Cortex of kidney (tissue), 1 donor: ENCODE measurements at places on chromosomes 5 and 9.

- DNase-seq: no peak
Observed at GRCh38 chr5:90601468-90601867, 42.9 kb downstream of the ADGRV1 start.

GRCh38 chr9:6833518-6834192 lies 75.9 kb downstream of the KDM4C start:
- DNase-seq: no peak

DNA sequence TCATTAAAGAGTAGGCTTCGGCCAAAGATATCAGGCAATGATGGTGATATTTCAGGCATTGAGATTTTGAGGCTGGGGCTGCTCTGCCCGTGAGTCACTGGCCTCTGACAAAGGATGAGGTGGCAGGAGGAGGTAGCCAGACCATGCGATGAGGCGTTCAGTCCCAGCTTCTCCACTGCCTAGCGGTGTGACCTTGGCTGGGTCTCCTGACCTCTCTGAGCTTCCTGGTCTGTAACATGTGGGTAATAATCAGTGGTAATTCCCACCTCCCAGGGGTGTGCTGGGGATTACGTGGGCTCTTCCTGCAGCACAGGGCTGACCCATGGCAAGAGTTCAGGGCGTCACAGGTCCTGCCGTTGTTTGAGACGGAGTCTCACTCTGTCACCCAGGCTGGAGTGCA lies 73.2 kb upstream of the RAPGEF1 start:
- DNase-seq: no peak

GRCh38 chr9:124345063-124345462 lies 70.2 kb downstream of the PSMB7 start:
- no peak for DNase-seq

DNA sequence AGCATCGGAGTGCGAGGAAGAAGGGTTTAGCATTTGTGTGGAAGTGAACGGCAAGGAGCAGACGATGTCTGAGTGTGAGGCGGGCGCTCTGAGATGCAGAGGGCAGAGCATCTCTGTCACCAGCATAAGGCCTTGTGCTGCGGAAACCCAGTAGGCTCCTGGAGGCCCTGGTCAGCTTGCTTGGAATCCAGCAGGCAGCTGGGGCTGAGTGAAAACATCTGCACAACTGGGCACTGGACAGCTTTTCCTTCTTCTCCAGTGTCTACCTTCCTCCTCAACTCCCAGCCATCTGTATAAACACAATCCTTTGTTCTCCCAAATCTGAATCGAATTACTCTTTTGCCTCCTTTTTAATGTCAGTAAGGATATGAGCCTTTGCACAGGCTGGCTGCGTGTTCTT lies 72.1 kb downstream of the C7 start:
- DNase-seq: no peak

DNA sequence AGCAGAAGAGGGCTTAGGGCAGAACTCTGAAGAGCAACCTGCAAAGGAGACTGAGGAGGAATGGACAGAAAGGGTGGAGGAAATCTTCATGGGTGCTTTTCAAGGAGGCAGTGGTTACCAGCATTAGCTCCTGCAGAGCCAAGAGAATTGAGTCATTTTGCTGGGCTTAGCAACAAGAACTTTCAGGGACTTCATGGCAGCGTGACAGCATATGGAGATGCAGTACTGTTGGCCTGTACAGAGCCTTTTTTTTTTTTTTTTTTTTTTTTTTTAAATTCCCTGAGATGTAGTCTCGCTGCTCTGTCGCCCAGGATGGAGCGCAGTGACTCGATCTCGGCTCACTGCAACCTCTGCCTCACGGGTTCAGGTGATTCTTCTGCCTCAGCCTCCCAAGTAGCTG lies 296.0 kb upstream of the DMRT1 start:
- DNase-seq: no peak

- DNase-seq: no peak
Observed at GRCh38 chr5:88675708-88676636, 207.0 kb downstream of the MEF2C start.

DNA sequence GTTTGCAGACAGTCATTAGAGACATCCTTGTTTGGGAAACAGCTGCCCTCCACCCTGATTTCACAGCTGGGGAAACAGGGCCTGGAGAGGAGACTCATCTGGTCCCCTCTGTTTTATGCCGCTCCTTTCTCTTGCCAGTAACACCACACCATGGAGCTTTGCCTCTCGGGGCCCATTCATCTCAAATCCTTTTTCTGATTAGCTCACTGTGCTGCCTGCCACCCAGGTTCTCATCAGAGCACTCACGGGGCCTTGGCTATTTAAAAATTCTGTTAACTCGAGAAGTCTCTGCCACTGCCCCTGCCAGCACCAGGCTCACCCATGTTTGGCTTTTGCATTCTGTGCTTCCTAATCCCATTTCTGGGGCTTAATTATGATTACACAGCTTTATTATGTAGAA lies 36.8 kb upstream of the C5orf58 start:
- no peak for DNase-seq

DNA sequence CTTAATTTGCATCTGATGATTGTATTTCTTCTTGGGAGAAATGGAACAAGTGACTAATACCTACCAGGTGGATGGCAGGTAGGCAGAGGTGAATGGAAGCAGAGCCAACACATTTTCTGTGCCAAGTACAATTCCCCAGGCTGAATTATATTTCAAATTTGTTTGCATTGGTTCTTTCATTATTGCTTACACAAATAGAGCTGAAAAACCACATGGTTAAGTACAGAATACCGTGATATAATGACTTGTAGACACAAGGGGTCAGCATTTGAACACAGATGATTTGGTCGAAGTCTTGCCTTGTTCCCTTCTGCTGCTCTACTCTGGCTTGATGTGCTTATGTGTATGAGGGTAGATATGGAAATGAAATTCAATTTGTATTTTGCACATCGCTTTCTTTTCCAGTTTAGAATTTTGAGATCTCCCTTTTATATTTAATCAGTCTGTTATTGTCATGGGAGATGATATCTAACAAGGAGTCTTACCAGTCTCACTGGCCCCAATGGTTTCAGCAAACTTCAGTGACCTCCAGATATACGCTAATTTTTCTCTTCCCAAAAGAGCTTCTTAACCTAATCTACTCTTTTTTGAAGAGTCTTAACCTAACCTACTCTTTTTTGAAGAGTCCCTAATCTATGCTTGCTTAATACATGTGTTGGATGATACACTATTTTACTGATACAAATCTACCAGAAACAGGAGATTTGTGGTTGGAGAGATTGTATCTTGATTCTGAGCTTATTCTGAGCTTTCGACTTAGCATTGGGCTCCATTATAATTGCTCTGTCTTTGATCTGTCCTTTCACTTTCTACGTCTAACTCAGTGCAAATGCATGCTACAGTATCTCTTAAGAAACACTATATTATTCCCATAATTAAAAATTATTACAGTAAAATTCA lies 88.1 kb downstream of the PCSK1 start:
- no peak for DNase-seq

DNA sequence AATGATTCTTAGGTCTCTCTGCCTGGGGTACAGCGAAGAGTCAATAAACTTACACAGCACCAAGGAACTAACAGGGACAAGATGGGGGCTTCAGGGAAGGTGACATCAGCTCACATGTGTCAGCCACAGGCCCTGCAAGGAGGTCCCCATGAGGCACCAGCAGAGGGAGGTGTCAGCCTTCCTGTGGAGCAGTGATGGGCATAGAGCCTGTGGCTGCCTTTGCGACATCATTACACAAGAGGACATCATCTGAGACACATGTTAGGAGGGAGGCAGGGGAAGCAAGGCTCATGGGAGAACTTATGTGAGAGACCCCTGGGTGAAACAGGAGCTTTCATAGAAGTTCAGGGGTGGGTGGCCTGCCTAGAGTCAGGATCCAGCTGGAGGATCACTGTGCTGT lies 389.6 kb downstream of the SEMA5A start:
- DNase-seq: no peak

DNA sequence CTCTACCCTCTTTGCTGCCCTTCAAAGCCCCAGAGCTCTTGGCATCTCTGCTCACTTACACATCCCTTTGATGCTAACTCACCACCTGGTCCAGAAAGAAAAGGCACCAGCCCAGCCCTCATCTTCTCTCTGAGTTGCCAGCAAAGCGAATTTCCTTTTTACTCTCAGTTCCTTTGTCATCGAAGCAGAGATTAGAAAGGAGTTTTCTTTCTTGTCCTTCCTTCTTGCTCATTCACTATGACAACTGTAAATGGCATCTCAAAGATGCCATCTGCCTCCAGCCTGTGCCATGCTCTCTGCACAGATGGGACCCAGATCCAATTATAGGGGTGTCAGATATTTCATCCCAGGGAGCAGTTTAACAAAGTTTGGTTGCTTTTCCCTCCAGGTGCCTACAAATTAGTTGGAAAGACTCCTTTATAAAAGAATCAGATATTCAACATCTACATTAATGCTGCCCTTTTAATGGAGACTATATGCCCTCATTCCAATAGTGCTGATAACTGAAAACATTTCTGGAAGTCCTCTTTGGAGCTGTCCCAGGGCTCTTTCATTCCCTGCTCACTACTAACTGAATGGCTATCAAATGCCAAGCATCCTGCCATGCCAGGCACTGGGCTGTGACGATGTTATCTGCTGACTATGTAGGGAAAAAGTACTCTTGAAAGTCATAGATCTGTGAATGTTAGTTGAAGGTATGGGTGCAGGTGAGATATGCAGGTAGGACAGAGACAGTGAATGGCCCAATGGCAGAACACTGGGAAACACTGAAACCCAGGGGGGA lies 58.9 kb downstream of the SUSD1 start:
- no peak for DNase-seq

DNA sequence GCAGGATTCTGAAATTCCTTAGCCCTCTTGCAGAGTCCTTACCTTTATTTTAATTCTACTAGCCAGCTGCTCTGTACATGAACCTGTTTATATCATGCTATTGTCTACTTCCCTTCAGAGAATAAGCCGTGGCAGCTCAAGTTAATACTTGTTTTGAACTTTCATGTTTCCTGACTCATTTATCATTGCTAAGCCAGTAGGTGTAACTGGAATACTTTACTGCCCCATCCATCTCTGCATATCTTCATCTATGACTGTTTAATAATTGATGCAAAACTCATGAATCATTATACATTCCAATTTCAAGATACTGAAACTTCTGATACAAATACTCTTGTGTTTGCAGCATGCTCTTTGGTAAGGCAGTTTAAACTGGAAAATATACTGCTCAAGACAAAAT lies 174.7 kb downstream of the PPP2R2B start:
- no peak for DNase-seq

DNA sequence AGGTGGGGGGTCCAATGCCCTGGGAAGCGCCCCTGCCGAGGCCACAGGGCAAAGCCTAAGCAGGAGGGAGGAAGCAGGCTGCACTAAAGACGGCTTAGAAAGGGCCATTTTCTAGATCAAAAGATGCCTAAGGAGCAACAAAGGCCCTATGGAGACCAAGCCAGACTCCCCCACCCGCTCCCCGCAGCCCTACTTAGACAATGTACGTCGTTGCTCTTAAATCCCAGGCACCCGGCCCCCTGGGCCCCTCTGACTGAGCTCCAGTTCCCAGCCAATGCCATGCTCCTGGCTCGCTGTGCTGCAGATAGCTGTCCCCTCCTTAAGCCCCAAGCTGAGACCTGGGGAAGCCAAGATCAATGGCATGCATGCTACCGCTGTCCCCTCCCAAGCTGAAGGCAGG lies 10.3 kb downstream of the IPPK start:
- no peak for DNase-seq

DNA sequence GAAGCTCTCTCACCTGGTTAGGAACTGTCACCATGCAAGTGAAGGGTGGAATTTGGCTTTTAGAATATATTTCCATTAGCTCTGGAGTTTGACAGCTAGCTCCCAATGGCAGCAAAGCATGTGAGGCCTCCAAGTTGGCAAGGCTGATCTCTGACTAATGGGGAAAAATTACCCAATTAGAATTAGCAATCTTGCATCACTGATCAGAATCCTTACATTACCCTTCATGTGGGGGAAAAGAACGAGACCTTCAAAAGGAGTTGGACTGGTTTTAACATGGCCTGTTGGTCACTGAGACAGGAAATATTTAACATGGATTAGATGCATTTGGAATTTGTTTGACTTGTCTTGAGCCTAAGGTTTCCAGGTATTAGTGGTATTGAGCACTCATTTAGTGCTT lies 192.3 kb upstream of the GDNF start:
- DNase-seq: no peak

DNA sequence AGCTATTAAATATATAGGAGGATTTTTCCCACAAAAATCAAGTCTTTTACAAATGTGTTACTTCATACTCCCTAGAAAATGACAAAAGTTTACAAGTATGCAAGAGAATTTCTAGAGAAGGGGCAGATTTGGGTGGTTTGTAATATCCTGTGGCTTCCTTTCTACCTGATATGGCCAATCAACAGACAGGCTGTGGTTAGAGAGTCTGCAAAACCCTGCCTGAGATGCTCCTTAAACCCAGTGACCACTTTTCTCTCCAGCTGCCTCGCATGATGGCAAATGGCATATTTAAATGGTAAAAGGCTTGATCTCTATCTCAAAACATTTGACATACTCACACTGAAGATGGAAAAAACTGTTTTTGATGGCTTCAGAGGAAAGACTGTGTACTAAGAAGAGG lies 550.1 kb upstream of the ZNF462 start:
- DNase-seq: no peak

DNA sequence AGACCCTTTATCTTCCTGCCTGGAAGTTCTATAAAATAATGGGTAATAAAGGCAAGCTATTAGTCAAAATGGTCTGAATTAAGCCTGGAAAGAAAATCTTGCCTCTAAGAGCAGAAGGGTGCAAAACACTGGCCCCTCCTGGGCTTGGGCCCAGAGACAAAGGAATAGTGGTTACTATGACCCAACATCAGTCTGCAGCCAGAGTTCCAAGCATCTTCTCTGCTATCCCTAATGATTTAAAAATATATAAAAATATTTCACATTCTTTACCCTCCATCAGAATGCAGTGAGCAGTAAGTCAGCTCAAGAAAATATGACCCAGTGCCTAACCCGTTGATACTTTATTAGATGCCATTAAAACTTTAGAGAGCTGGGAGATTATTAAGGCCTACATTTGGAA lies 14.7 kb downstream of the TNFAIP8 start:
- DNase-seq: no peak

DNA sequence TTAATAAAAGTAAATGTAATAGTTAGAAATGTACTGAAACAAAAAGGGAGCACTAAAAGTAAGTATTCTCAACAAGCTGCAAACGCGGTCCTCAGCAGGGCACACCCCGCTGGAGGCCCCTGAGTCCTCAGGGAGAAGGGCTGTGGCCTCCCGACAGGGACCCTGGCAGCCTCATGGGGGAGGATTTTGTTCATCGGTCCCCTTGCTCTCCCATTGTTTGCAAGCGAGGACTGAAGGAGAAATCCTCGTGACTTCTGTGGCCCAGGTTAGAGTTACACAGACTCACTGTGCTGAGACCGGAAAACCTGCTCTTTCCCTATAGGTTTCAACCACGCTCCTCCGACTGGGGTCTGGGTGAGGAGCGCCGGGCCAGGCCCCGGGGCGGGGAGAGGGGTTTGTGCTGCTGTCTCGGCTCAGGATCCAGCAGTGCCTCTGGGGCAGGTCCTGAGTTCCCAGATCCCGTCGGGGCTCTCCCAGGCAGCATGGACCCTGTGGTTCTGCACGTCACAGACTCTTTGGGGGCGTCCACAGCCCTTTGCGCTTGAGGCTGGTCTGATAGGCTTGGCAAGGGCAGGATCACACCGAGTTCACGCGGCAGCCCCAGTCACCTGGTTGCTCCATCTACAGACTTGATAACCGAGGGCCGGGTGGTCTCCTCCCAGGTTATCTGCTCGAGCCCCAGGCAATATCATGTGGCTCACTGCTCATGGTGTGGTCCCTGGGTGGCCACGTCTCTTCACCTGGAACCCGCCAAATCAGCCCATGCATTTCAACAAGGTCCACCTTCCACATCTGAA lies 38.8 kb downstream of the MRPL36 start:
- DNase-seq: no peak

- DNase-seq: no peak
Observed at GRCh38 chr5:126926187-126926586, 104.2 kb downstream of the MARCHF3 start.

- no peak for DNase-seq
Observed at GRCh38 chr9:89388084-89388867, 70.0 kb downstream of the SECISBP2 start.
